H1 (cell line): ENCODE measurements at places on chromosomes 5 and 9.

GRCh38 chr9:99660191-99660636 lies 161.5 kb upstream of the NR4A3 start:
- no peak for DNase-seq

DNA sequence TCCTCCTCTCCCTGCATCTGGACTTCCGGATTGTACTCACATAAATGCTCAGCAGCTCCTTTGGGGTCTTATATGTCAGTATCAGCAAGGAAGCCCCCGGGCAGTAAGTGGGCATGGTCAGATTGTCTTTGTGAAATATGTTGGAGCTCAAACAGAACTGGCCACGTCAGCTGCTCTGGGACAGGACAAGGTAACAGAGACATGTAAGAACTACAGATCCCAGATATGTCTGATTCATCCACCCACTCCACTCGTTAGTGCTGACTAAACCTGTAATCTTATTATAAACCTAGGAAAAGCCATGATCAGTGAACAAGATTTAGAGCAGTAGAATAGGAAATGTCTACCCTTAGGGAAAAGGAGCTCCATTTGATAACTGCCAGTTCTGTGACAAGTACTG lies 561.8 kb downstream of the CETN3 start:
- DNase-seq: no peak

- no peak for DNase-seq
These were observed 27.6 kb upstream of the LTC4S start for GRCh38 chr5:179766021-179766725.

DNA sequence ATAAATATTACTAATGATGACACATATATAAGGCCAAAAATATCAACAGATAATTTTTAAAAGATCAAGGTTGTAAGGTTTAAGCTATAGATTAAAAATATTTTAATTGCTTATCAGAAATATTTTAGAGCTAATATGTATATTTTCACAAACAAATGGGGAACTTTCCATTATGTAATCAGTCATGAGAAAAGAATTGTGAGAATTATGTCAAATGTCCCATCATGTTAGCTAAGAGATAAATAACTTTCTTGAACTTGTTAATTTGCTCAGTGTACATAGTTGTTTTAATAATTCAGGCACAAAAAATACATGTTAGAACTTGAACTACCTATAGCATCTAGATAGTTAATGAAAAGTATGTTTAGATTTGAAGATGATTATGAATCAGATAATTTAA lies 67.7 kb downstream of the SYK start:
- DNase-seq: no peak

- DNase-seq: no peak
These were observed 15.4 kb downstream of the REEP5 start for GRCh38 chr5:112906637-112907036.

DNA sequence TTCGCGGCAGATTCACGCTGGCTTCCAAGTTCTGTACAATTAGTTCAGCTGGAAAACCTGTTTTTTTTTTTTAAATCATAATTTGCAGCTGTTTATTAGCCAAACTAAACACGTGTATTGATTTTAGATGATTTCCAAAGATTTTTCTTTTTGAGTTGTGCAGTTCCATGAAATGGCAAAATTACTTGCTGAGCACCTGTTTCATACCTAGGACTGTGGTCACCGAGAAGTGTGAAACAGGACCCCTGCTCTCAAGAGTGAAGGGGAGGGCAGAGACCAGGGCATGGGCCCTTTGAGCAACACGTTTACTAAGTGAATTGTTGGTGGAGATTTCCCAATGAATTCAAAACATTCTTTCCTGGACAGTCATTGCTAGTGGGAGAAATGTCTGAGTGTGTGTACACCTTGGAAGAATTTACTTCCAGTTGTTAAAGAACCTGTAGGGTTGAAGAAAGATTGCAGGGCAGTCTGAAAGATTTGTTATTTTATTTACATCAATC lies 688 bp downstream of the SNX24 start:
- no peak for DNase-seq

DNA sequence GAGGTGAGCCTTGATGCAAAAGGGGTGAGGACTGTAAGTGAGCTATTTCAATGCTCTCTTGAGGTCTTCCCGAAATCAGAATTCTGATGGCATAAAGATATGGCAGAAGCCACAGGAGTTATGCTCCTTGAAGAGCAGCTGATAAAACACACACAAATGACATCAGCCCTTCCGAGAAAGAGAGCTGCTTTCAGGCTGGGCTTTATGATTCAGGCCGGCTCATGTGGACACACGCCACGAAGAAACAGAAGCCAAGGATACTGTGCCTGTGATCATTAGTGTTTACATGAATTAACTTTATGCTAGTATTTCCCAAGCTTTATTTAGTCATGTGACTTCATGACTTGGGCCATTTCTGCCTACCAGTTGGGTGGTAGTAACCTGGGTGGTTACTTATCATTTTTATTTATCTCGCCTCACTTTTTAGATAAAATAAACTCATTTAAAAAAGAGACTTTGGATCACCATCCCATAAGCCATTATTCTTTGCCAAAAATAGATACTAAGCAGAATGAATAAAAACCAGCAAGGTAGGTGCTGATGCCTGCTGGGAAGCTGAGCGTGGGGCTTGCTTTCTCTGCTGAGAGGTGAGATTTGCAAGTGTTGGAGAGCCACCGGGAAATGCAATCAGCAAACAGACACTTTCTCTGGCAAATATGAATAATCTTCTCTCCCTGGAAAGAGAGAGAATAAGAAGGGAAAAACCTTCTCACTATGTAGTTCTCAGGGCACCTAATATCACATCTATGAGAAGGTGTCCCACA lies 73.0 kb upstream of the SLC25A51 start:
- no peak for DNase-seq

DNA sequence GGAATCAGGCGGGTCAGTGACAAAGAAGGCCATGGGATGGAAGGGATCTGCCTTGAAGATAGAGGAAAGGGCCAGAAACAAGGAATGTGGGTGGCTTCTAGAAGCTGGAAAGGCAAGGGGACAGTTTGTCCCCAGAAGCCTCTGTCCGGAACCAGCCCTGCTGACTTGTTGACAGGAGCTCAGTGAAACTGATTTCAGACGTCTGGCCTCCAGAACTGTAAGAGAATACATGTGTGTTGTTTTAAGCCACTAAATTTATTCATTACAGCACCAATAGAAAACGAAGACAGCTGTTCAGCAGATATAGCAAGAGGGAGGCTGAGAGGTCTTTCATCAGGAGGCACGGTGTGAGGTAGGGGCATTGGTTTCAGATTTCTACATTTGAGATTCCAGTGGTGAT lies 422.5 kb downstream of the KDM4C start:
- no peak for DNase-seq

- peak; percentile 62 for DNase-seq
These were observed 20.3 kb downstream of the AK8 start for GRCh38 chr9:132857616-132858342.

GRCh38 chr5:30736669-30737068 lies 456.8 kb upstream of the CDH6 start:
- DNase-seq: no peak

- no peak for DNase-seq
These were observed 110.1 kb upstream of the LPAR1 start for GRCh38 chr9:111148052-111149017.

DNA sequence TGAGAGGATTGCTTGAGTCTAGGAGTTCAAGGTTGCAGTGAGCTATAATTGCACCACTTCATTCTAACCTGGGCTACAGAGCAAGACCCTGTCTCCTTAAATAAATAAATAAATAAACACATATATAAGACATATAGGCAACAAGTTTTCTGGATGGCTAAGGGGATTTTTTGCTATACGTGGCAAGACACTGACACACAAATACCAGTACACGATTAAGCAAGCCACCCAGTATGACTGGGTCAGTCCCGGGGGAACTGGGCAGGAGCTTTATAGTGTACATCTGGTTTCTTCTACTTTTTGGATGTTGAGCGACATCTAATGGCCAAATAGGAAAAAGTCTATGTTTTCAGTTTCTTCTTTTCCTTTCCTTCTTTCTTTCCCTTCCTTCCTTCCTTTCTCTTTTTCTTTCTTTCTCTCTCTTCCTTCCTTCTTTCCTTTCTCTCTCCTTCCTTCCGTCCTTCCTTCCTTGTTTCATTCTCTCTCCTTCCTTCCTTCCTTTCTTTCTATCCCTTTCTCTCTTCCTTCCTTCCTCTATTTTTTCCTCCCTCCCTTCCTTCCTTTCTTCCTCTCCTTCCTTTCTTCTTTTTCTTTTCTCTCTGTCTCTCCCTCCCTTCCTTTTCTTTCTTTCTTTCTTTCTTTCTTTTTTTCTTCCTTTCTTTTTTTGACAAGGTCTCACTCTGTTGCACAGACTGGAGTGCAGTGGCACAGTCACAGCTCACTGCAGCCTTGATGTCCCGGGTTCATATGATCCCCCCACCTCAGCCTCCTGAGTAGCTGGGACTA lies 47.0 kb upstream of the PLIN2 start:
- no peak for DNase-seq

DNA sequence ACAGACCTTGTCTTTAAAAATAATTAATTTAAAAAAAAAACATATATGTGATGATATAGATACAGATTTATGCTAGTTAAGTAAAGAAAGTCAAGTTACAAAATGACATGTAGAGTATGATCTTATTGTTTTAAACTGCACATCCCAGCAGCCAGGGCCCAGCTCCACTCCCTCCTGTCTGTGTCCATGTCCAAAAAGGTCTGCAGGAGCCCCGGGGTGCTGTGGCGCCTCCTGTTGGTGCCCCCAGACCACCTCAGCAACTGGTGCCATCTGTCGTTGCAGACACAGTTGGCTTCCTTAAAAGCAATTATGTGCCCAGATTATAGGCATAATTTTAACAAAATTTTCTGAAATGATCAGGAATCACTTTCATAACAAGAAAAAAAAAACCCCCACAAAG lies 33.3 kb downstream of the IPPK start:
- DNase-seq: no peak

DNA sequence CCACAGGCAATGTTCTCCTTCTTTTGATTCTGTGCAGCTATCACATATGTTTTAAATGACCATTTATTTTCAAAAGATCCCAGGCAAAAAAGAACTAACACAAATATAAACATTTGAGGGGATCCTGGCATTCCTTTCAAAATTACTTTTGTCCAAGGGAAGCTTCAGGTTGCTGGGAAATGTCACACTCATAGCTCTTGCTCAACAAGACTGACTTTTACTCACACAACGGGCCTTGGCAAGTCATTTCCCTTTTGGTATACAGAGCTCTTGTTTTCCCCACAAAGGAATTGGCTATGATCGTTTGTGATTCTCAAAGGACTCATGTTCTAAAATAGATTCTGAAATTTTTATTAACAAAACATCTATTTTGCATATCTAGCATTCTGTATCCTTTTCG lies 4.5 kb upstream of the PALM2AKAP2 start:
- DNase-seq: no peak

- DNase-seq: peak; percentile 22
These were observed 33.2 kb upstream of the CYFIP2 start for GRCh38 chr5:157232706-157233105.

DNA sequence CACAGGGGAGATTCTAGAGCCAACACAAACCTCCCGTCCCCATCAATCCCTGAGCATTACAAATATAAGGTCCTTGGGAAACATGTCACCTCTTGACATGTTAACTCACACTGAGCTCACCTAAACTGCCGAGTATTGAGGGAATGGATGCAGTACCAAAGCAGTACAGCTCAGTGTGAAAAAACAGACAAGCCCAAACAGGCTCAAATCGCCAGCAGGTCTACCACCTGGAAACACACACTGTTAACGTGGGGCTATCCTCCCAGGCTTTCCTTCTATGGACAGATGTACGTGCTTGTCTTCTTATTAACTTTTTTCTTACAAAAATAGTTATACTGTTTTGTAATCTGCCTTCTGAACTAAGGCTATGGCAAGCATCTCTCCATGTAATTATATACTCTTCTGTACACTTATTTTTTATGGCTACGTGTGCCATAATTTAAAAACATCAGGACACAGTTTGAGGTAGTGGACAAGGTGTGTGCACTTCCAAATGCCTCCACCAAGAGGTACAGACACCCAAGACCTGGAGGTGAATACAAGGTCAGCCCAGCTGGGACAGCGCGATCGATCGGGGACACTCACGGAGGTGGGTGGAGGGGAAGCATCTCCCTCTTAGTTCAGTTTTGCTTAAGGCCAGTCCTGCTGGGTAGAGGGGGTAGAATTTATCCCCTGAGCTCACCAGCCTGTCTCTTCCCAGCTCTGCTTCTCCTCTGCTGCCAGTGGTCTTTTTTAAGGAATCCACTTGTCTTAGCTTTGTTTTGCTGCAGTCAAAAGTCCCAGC lies 76.5 kb downstream of the DAP start:
- no peak for DNase-seq

DNA sequence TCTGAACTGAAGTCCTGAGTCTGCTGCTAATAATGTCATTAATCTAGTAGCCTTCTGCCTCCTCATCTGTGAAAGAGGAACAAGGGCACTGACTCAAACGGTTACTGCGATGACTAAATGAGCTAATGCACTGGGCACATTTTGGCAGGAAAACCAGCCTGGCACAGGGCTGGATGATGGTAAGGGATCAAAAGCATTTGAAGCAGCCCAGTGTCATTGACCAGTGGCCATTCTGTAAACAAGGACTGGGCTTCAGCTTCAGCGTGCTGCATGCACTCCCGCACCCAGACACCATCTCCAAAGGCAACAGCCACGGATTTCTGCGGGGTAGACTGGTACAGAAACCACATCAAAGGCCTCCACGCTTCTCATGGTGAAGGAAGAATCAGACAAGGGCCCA lies 8.0 kb downstream of the GCNT4 start:
- no peak for DNase-seq

- no peak for DNase-seq
These were observed 346 bp downstream of the ATOX1 start for GRCh38 chr5:151758141-151758429.

- DNase-seq: no peak
These were observed 18.5 kb upstream of the TOR2A start for GRCh38 chr9:127753622-127754021.

- DNase-seq: no peak
These were observed 206.4 kb upstream of the EGFLAM start for GRCh38 chr5:38051711-38052511.

DNA sequence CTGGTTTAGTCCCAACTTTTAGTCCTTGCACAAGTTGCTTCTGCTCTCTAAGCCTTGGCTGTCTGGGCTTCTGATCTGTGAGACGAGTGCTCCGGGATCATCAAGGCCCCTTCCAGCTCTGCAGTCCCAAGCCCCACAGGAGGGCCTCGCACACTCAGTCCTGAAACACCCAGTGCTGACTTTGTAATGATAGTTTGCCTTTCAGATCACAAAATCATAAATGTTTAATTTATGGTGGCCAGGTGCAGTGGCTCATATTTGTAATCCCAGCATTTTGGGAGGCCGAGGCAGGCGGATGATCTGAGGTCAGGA lies 95.9 kb upstream of the SLC25A48 start:
- DNase-seq: no peak

- no peak for DNase-seq
These were observed 188.9 kb downstream of the HSD17B3 start for GRCh38 chr9:96113032-96113431.

- DNase-seq: no peak
These were observed 218.8 kb downstream of the TMEM167A start for GRCh38 chr5:82858151-82859025.
